Cortex of kidney (tissue), 1 donor: ENCODE measurements at places on chromosomes 13 and 19.

- no peak for DNase-seq
Observed at GRCh38 chr19:18967358-18968146, 26.5 kb upstream of the HOMER3 start.

- no peak for DNase-seq
Observed at GRCh38 chr19:38606131-38606530, 11.6 kb downstream of the MAP4K1 start.

DNA sequence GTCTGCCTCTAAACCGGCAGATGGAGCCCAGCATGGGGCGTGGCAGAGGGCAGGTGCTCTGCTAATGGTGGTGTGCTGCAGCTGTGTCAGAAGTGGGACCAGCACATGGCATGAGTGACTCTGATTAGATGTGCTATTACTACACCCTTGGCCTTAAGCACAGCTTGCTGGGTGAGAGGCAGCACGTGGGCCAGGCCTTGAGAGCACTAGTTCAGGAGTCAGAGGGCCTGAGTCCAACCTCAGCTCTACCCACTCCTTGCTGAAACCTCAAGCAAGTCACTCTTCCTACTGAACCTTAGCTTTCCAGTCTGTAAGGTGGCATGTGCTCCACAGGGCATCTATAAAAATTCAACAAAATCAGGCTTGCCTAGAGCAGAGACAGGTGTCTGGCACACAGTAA, 22.7 kb downstream of the AKT2 start:
- DNase-seq = no peak

DNA sequence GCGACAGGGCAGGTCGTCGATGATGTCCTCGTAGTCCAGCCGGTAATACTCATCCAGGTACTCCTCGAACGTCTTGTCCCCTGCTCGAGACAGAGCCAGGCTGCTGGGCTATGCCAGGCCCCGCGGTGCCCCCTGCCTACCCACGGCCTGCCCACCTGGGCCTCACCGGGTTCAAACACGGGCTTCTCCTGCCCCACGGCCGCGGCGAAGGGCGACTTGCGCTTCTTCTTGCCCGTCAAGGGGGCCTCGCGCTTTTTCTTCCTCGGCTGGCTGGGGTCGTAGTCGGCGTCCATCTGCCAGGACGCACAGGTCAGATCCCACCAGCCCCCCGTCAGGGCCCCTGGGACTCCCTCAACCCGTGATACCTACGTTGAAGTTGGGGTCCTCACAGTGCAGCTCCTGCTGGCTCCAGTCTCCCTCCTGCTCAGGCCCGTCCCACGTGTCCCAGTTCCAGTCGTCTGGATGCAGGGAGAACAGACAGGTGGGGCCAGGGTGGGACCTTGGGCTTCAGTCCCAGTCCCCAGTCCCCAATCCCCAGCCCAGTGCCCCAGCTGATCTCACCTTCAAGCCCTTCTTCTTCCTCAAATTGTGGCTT, 8.1 kb downstream of the KRI1 start:
- DNase-seq = no peak

DNA sequence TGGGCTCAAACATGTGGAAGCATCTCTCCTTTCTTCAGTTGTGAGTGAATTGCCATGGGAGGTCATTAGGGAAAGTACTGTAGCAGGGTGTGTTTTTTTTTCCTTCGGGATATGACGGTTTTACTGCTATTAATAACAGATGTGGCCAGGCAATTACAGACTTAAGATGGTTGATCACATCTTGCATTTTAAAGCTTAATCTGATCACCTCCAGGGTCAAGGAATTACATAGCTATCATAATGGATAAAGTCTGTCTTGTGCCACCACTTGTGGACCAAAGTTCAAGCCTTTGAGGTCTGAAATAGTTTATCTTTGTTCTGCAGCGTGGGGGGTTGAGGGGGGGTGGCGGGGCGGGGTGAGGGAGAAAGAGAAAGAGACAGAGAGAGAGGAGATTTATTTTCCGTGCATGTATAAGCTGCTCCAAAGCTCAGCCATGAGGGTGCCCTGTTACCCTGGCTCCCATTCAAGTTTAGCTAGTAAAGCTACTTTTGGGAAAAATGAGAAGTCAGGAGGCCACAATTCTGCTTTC, 5.5 kb upstream of the SERP2 start:
- no peak for DNase-seq

DNA sequence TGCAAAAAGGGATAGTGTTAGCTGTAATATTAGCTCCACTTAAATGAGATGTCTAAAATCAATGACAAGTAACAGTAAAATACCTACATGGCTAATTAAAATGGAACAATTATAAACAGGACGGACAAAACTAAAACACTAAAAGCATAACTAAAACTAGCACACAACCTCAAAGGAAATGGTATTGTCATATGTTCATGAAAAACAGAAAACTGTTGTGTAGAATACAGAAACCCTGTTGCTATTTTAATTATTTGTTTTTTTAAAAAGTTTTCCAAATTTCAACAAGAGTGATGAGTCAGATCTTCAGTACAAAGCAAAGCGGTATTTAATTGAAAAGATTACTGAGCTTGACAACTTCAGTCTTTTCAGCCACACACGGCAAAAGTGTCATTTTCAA, 4.2 kb downstream of the RCBTB2 start:
- DNase-seq = no peak

DNA sequence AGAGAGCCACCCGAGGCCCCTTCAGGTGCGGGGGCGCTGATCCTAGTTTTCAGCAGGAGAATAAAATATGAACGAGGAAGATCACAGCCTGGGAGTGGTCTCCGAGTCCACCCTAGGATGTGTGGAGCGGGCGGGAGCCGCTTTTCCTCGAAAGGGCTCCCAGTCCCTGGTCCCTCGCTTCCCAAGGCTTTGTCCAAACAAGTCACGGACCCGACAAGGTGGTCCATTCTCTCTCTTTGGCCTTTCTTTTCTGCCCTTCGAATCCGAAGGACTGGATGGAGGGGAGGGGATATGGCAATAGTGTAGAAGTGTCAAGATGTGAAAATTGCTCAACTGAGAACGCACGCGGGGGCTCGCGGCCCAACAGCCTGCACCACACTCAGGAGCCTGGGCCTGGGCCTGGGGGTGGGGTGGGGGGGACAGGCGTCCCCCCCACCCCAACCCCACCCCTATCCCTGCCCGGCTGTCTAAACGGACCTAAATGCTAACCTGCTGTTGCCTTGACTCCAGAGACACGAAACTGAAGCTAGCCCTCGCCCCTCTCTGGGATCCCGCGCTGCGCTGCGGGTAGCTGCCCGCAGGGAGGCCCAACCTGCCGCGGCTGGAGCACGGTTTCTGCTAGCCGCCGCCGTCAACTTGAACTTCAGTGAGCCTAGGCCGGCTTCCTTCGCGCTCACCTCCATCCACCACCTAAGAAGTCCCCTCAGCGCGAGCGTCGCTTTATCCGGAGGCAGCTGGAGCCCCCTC, 7.1 kb downstream of the ZIC2 start:
- DNase-seq = no peak

- DNase-seq = no peak
Observed at GRCh38 chr19:51552996-51553725, 17.9 kb upstream of the ZNF175 start.

- no peak for DNase-seq
Observed at GRCh38 chr19:41297628-41298347, 12.2 kb upstream of the CCDC97 start.

GRCh38 chr13:113616281-113616906, 31.8 kb downstream of the TFDP1 start:
- DNase-seq = no peak

- DNase-seq = no peak
Observed at GRCh38 chr13:109156181-109156935, 526.9 kb downstream of the MYO16 start.

- DNase-seq = no peak
Observed at GRCh38 chr13:79380997-79381396, 25.1 kb downstream of the RBM26 start.

DNA sequence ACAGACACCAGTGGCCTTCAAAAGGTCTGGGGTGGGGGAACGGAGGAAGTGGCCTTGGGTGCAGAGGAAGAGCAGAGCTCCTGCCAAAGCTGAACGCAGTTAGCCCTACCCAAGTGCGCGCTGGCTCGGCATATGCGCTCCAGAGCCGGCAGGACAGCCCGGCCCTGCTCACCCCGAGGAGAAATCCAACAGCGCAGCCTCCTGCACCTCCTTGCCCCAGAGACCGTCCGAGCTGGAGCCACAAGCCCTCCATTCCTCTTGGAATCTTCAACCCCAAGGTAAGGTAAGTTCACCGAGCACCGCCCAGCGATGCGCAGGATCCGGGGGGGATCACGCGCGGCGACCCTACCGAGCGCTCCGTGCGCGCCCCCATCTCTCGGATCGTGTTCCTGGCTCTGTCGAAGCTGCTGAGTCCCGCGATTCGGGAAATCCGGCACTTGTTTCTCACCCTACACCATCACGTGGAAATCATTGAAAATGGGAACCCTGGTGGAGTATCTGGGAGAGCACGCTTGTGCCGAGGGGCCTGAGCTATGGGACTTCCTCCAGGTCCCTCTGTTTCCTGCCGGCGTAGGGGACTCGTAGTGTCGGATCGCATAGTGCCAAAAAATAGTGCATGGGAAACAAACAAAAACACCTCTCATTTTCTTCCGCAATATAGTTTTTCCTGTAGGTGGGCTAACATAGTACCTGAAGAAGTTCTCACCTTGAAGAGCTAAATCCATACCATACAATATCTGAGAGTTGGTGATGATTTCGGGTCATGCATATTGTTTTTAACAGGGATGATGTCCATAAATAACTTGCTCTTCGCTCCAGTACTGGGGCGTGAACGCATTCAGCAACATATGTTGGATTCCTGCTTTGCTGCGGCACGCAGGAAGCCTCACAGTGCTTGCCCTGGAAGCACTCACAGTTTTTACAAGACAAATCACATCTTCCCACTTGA, 9.3 kb downstream of the PDX1 start:
- no peak for DNase-seq

GRCh38 chr19:32471095-32471494, 65.5 kb downstream of the DPY19L3 start:
- DNase-seq = no peak

DNA sequence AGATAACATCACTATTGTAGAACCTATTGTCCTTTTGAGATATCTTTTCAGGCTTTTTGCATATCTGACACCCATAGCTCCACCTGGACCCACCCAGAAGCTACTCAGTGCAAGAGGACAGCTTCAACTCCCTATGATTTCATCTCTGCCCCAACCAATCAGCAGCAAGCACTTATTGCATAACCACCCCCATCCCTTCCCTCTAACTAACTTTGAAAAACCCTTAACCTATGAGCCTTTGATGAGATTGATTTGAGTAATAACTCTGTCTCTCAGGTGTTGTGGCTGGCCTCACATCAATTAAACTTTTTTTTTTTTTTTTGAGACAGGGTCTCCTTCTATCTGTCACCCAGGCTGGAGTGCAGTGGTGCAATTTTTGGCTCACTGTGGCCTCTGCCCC, 13.4 kb upstream of the MTRF1 start:
- DNase-seq = no peak

GRCh38 chr19:36093687-36094086, 17.3 kb upstream of the OVOL3 start:
- no peak for DNase-seq

DNA sequence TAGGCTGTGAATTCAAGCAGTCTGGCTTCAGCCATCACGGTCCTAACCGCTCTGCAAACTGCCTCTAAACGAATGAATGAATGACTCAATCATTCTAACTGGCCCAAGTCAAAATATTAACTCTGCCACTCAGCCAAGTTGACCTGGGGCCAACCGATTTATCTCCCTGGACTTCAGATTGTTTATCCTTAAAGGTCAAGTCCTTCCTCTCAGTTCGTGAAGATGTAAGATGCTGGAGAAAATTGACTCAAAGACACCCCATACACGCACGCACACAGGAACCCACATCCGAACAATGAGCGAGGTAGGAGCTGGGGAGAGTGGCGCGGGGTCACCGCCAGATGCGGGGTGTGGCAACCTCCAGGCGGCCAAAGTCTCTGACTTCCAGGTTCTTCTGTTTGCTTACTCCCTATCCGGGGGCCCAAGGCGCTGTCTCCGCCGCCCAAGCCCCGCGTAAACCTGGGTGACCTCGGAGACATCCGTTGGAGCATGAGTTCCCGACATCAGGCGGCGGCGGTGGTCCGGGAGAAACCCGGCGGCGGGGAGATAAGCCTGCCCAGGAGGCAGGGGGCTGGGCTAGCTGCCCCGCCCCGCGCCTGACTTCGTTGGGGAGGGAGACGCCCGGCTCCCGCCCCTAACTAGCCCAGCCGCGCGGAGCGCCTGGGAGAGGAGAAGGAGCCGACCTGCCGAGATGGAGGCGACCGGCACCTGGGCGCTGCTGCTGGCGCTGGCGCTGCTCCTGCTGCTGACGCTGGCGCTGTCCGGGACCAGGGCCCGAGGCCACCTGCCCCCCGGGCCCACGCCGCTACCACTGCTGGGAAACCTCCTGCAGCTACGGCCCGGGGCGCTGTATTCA, at the start of gene CYP2S1:
Gene CYP2S1, plus strand, starts transcription at position 646 of the 856 bp plus-strand sequence. Its CDS starts 46 bp downstream, at position 692.
- no peak for DNase-seq

DNA sequence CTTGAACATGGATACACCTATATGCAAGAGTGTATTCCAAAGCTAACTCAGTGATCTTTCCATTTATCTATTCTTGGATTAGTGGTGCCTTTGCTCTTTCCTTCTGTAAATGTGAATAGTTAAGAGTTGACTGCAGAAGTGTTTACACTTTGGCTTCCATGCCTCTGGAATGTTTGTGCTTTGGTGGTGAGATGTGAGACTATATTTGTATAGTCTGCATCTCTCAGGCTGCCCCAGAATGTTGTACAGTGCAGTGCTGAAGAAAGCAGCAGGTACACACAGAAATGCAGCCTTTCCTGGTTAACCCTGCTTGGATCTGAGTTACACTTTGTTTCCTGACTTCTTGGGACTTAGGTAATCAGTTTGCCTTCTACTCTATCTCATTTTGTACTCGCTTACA, 90.2 kb downstream of the DNAJC15 start:
- DNase-seq = no peak

DNA sequence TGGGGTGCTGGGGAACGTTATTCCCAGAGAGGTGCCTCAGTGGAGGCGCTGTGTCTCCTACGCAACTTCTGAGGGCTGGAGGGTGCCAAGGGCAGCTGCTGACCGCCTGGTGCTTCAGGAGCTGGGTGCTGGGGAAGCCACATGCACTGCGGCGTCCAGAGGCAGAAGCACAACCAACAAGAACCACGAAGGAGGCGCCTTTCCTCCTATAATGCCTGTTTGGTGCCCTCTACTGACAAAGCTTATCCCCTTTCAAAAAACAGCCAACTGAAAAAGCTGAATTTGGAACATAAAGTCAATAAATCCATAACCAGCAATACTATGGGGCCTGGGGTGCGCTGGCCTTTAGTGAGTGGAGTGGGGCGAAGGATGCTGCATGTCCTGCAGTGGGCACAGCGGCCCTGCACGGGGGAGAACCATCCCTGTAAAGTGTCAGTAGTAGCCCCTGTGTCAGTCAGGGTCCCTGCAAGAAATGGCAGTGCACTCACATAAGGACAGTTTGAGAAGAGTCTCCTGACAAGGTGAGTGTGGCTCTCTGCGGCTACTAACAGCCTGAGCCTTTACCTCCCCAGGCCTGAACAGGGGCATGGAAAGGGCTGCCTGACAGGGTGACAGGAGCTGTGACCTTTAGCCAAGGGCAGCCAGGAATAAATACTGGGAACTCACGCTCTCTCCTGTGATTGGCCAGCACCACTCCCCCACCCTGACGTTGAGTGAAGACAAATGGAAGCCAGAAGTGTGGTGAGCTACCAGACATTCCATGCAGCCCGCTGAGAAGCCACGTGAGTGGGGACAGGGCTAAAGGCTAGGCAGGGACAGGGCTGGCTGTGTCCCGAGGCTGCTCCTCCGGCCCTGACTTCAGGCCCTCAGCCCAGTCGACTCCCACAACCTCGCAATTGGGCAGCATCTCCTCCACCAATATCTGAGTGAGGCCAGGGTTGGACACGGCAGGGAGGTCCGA, 4.5 kb upstream of the B3GNT8 start:
- DNase-seq = no peak
